ENCODE measurements at places on chromosomes 2 and 18.

DNA sequence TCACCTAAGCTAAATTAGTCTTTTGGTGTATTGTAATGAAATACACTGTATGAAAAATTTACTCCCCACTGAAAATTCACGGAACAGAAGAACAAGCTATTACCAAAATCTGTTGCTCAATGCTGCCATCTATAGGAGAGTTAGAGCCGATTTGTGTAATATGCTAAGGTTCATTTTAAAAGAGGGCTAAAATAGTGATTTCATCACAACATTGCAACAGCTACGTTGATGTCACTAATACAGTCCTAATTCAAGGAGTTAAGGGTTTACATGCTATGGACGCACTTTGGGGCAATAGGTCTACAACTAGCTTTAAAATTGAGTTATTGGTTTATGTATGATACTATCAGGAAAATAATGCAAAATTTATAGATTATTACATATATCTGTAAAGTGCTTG lies 3.0 kb upstream of the IRS1 start:
- DNase-seq: no peak

DNA sequence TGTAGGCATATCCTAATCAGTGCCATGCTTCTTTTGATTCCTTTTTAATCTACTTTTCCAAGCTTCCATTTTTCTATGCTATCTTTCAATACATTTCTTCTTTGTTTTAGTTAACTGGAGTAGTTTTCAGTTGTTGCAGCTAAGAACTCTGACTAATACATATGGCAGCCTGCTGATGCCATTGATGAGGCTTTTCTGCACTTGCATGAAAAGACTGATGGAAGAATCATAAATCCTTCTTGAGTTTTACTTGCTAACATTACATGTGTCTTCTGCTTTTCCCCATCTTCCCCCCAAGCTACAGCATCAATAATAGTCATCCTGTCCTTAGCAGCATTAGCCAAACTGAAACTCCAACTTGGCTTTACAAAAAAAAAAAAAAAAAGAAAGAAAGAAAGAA lies 203.3 kb downstream of the LRP1B start:
- DNase-seq: no peak

GRCh38 chr2:190572246-190572645 lies 37.7 kb upstream of the NEMP2 start:
- DNase-seq: no peak

DNA sequence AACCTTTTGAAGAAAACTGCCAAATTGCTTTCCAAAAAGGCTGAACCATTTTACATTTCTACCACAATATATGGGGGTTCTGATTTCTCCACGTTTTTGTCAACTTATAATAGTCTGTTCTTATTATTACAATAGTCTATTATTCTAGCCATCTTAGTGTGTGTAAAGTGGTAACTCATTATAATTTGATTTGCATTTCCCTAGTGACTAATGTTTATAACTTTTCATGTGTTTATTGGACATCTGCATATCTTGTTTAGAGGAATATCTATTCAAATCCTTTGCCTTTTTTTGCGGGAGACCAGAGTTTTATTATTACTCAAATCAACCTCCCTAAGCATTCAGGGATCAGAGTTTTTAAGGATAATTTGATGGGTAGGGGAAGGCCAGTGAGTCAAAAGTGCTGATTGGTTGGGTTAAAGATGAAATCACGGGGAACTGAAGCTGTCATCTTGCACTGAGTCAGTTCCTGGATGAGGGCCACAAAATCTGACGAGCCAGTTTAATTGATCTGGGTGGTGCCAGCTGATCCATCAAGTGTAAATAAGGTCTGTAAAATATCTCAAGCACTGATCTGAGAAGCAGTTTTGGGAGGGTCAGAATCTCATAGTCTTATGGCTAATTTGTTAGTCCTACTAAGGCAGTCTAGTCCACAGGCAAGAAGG lies 303.4 kb upstream of the NCKAP5 start:
- DNase-seq: no peak

DNA sequence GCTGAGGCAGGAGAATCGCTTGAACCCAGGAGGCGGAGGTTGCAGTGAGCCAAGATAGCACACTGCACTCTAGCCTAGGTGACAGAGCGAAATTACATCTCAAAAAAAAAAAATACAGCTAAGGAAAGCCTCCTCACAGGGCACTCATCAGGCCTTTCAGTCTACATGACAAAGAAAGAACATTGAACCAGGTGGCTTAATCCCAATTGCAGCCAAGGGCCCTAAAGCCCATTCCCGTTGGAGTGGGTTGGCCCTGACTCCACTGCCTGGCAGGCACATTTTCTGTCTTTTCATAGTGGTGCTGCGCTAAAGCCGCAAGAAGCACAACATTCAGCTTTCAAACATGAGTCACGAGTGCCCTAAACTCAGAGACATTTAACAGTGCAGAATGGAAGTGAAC lies 372.5 kb downstream of the RNF144A start:
- no peak for DNase-seq

DNA sequence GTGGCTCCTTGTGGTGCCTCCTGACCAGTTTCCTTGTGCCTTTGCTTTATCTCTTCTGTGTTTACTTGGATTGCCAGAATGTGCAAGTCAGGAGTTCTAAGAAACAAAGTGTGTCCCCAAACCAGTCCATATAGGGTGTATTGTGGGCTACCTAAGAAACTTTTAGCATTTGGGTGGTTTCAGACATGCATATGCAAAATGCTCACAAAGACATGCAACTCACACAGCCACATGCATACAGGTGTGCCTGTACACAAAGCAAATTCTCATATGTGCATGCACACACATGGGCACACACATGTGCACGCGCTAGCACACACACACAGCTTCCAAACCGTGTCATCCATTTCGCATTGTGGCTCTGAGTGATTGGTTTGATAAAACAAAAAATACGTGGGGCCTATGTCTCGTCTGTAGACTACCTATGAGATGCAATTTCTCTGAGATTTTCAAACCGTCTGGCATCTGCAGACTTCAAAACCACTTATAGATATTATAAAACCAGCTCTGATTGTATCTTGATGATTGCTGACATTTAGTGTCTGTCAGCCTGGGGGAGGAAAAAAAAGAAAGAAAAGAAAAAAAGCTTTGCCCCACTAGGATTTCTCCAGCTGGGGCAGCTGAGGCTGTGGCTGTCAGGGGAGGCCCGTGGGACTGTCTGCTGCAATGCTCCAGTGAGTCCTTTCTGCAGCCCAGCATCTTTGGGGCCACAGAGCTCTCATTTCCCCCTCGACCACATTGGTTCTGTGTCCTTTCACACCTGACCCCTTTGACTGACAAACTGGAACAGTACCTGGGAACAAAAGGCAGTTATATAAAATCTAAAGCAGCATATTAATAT lies 556.1 kb downstream of the CMPK2 start:
- DNase-seq: no peak

DNA sequence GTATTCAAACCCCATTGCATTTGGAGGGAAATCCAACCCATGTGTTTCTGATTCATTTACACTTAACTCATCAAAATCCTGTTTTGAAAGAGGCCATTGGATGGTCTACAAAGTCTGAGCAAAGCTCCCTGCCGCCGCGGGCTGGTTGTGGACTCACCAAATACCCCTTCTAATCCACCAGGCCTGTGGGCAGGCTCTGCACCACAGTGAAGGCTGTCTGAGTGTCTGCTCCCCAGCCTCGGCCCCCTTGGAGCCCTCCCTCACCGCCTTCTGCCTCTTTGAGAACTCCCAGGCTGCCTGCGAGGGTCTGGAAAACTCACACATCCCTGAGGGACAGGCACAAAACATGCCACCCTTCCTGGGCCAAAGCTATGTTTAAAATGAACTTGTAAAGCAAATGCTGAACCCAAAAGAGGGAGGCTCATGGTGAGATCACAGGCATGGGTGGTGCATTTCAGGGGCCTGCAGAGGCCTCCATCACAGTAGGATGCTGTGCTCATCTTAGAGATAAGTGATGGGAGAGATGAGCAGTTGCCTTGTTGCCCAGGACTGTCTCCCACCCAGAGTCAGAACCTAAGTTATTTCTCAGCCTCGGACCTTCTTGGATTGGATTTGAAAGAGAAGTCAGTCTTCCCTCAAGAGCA lies 225.0 kb downstream of the CYP26B1 start:
- DNase-seq: no peak

DNA sequence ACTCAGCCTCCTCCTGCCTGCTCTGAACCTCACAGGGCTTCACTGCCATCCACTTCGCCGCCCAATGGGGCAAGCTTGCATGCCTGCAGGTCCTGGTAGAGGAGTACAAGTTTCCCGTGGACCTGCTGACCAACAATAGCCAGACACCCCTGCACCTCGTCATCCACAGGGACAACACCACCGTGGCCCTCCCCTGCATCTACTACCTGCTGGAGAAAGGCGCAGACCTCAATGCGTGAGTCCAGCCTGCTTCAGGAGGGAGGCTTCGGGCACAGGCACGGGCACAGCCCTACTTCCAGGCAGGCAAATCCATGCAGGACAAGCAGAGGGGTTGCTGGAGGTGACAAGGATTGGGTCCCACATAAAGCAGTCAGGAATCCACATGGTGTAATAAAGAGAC lies 1.2 kb downstream of the ANKRD53 start:
- DNase-seq: no peak

- no peak for DNase-seq
These were observed 54.2 kb upstream of the CTDP1 start for GRCh38 chr18:79625195-79625923.

GRCh38 chr2:217289177-217289906 lies 429.5 kb upstream of the TNP1 start:
- no peak for DNase-seq

DNA sequence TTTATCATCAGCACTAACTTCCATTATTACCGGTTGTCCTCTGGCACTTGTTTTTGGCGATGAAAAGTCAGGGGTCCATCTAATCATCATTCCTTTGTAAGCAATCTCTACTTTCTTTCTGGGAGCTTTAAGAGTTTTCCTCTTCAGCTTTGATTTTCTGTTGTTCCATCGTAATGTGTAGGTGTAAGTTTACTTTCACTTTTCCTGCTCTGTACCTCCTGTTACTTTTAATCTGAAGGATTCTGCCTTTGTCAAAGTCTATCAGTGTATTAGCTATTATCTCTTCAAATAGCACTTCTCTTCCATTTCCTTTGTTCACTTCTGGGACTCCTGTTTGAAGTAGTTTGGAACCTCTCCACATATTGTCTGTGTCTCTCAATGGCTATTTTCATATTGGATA lies 25.5 kb upstream of the GPR155 start:
- DNase-seq: no peak

DNA sequence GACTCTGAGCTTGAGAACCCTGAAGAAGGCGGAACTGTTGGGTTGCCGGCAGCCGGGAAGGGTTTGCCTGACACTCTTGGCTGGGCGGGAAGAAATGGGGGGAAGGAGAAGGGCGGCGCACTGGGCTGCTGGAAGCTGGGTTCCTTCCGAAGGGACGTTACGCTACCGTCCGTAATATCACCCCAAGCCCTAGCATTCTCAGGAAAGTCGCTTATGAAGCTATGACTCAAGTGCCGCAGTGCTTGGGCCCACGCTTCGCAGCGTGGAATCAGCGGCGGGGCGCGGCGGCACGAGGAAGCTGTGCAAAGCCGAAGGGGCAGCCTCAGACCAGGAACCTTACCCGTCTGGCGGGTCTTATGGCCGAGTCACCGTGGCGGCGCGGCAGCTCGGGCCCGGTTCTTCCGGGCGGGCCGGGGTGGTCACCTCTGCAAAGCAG lies 50.2 kb upstream of the SIGLEC15 start:
- peak; percentile 86 for DNase-seq

DNA sequence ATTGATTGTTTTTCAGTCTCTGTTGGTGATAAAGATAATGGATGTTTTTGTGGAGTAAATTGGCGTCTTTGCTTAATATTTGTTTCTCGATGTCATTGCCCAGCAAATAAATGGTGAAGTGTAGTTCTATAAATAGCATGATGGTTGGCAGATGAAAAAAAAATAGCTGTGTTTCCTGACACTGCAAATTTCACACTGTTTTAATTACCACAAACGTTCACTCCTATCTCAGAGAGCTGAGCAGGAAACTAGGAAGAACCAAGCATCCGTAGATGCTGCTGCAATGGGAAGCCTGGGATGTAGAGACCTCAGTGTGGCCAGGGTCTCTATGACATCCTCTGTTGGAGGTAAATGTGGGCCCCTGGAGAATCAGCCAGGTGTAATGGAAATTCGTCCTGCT lies 183.2 kb downstream of the CYRIA start:
- DNase-seq: no peak

DNA sequence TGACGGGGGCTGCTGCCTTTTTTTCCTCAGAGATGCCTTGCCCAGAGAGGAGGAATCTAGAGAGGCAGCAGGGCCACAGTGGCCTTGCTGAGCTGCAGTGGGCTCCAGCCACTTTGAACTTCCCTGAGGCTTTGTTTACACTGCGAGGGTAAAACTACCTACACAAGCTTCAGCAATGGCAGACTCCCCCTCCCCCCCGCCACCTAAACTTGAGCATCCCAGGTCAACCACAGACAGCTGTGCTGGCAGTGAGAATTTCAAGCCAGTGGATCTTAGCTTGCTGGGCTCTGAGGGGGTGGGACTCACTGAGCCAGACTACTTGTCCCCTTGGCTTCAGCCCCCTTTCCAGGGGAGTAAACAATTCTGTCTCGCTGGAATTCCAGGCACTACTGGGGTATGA lies 11.8 kb downstream of the SYT4 start:
- DNase-seq: no peak

DNA sequence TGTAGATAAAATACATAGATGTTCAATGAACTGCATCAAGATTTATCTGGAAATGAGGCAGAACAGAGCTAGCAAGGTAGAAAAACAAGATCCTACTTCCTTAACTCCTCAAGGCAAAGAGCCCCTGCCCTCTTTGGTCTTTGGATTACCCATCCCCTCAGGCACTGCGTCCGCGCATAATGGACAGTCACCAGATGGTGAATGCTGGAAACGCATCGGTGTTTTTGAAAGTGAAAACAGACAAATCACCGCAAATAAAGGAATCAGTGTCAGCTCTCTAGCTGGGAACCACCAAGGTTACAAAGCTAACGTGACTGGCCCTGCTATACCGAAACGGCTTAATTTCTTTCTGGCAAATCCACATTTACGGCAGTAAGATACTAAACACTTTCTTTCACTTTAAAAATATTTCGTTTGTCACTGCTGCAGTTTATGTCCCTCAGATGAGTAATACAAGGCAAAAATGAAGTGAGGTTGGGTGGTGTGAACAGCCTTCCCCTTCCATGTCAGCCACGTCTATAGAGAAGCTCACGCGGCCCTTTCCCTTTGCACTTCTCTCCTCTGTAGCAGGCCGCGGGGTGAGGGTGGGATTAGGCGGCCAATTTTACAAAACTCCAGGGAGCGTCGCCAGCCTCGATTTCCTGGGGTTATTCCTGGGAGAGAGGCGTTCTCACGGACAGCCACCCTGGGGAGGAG lies 627 bp upstream of the GALR1 start:
- no peak for DNase-seq

DNA sequence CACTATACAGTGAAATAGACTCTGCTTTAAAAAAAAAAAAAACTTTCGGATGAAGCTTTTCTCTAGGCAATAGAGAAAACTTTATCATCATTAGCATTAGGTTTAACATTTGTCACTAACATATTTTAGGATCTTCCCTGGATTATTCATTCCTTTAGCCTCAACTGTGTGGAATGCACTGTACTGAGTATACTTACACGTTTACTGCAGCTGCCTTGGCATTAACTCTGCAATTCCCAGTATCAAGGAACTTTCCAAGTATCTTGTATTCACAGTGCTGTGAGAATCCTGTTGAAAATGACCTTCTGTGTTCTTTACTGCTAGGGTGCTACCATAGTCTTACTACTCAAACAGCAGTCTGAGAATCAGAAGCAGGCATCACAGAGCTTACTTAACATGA lies 328.2 kb upstream of the COL3A1 start:
- no peak for DNase-seq

GRCh38 chr18:75221397-75221796 lies 10.8 kb downstream of the TSHZ1 start:
- no peak for DNase-seq
